Chondrocyte (in vitro differentiated cells): ENCODE measurements at places on chromosomes 6 and 20.

GRCh38 chr6:48183811-48184605 is 73.0 kb upstream of the PTCHD4 start:
- no peak for DNase-seq

DNA sequence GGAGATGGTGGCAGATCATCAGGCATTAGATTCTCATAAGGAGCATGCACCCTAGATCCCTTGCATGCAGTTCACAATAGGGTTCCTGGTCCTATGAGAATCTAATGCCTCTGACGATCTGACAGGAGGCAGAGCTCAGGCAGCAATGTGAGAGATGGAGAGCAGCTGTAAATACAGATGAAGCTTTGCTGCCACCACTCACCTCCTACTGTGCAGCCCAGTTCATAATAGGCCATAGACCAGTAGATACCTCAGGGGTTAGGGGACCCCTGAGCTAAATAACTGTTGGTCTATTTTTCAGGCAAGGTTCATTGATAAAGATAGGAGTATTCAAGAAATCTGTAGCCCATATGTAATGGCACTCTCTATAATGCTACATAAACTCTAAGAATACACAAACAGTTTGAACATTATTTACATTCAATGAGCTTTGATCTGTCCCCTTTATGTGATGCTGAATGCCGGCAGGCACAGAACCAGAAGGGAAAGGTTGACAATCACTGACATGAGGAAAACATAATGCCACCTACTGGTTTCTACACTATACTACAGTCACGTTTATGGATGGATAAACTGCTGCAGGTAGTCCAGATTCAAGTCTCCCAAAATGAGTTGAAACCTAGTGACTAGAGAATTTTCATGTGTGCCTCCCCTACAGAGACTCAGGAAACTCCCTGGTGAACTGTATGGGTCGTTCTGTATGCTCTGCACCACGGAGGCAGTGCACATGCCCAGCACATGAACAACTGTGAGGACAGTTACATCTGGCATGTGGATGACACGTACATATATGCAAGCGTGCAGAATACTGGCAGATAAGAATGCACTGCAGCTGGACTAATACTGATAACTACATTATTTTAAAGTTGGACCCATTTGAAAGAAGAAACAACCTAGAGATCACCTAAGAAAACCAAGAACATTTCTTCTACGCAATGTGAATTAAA is 72.0 kb downstream of the DST start:
- no peak for DNase-seq

GRCh38 chr6:129843573-129843972 is 17.5 kb downstream of the TMEM244 start:
- DNase-seq: no peak

DNA sequence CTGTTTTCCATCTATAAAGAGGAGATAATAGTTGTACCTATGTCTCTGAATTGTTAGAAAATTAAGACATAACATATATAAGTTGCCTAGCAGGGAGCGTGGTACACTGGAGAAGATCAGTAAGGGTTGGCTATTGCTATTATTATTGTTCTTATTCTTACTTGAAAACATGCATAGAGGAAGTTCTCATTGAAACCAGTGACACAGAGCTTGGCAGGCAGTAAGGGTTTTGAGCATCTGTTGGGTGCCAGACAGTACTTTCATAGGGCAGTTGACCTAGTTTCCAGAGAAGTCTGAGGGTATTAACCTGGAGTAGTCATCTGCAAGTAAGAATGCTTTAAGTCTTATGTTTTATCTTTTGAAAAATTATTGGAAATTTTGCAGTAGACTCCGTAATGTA is 13.3 kb upstream of the SGK1 start:
- no peak for DNase-seq

GRCh38 chr6:135640449-135641111 is 143.0 kb upstream of the AHI1 start:
- DNase-seq: no peak

DNA sequence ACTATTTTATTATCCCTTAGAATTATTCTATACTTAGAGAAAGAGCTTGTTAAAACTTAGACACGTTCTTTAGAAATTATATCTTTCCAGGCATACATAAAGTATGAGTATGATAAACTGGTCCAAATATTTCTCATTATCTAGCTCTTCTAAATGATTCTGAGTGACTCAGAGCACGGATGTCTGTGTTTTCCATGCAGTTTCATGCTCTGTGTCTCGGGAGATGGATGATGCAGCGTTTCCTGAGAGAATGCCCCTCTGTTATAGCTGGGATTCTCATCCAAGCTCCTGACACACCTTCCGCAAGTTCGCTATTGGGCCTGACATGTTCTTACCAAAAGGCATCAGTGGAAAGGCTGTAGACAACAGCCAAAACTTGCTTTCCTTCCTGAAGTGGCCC is 19.3 kb downstream of the SIRT5 start:
- DNase-seq: no peak

- no peak for DNase-seq
These were observed 251.5 kb upstream of the TCF21 start for GRCh38 chr6:133637436-133637835.

GRCh38 chr6:37365791-37366190 is 12.0 kb downstream of the RNF8 start:
- no peak for DNase-seq

GRCh38 chr6:122494665-122495272 is 23.2 kb upstream of the SERINC1 start:
- DNase-seq: no peak

GRCh38 chr6:90186026-90186425 is 110.6 kb downstream of the BACH2 start:
- DNase-seq: no peak

DNA sequence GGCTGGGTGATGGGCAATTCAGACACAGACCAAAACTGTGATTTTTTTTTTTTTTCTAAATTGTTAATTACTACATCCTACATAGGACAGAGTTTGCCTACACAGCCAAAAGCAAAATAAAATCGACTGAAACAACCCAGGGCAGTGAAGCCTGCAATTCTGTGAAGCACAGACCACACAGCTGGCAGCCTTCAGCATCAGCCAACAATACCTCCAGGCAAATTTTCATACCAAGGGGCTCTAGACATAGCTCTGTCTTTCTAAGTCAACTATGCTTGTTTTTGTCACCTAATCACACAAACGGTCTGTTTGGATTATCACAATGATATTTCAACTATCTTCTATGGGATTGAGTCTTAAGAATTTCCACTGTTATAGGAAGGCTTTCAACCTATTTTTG is 17.6 kb downstream of the RMND1 start:
- DNase-seq: no peak
